Smooth muscle cell of the brain vasculature (primary cell): ENCODE measurements at places on chromosomes 4 and X.

- DNase-seq, result no peak
Observed at GRCh38 chr4:74158466-74159142, 686 bp downstream of the MTHFD2L start.

DNA sequence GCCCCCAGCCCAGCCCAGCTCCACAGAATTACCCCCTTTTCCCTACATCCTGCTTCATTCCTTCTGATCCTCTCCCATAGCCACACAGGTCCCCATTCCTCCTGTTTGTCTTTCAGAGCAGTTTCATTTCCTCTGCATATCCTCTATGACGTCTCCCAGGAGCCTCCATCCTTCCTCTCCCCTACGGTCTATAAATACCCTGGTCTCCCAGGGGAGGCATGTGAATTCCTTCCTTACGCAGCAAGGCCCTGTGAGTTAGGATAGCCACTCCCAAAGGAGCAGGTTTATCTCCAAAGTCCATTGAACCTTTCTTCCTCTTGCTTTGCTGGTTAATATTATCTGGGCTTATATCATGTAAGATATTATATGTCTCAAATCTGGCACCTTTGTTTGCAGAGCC, 8.4 kb upstream of the APLN start:
- no peak for DNase-seq

- DNase-seq, result no peak
Observed at GRCh38 chrX:68061206-68061535, 372.1 kb downstream of the OPHN1 start.

- no peak for DNase-seq
Observed at GRCh38 chr4:86924811-86925210, 10.0 kb upstream of the AFF1 start.

DNA sequence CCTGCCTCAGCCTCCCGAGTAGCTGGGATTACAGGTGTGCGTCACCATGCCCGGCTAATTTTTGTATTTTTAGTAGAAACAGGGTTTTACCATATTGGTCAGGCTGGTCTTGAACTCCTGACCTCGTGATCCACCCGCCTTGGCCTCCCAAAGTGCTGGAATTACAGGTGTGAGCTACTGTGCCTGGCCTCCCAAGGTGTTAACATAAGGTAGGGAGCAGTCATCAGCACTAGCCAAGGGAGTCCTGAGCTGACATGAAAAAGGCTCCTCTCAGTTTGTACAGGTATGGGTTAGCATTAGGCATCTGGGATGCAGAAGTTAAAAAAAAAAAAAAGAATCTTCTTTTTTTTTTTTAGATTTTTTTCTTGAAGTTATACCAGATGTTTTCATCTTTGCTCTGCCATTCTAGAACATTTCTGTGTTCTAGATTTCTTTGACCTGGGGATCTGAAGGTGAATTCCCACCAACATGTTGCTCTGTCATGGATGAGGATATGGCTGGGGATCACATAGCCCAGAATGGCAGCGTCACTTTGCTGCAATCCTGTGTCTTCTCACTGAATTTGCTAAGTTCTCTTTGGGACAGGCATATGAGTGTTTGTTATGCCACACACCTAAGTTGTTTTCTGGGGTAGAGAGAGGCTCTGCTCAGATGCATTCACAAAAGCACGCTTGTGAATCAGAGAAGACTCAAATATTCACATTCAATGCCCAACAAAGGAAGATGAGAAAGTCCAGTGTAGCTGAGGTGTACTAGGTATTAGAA, 24.4 kb upstream of the PLA2G12A start:
- DNase-seq, result no peak

DNA sequence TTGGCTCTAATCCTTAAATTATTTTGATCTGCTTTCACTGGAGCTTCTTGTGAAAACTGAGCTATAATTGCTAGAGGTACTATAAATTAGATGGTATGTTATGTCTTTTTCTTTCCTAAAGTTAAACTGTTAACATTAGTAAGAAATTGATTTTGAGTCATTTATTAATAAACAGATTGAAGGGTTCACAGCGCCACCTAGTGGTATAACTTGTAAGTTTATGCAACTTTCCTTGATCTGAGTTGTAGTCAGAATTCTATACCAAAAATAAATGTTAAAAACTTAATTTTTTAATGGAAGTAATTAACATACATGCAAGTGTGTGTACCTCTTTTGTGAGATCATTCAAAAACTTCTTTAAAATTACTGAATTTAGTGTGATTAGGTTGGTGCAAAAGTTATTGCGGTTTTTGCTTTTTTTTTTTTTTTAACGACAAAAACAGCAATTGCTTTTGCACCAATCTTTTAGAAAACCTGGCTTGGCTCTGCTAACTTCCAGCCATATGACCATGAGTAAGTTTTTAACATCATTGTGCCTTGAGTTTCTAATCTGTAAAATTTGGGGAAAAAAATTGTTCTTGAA, 151.5 kb downstream of the CENPC start:
- peak; percentile 12 for DNase-seq

DNA sequence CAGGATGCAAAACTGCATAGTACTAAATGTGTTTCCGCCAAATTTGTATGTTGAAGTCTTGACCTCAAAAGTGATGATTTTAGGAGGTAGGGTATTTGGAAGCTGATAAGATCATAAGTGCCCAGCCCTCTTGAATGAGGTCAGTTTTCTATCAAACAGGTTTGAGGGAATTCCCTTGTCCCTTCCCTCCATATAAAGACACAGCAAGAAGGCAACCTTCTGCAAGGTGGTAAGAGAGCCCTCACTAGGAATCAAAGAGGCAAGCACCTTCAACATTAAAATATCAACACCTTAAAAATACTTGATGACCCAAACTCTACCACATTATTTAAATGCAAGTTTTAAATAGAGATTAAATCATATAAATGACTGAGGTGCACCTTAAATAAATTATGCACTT, 288.6 kb downstream of the EPHA5 start:
- no peak for DNase-seq

DNA sequence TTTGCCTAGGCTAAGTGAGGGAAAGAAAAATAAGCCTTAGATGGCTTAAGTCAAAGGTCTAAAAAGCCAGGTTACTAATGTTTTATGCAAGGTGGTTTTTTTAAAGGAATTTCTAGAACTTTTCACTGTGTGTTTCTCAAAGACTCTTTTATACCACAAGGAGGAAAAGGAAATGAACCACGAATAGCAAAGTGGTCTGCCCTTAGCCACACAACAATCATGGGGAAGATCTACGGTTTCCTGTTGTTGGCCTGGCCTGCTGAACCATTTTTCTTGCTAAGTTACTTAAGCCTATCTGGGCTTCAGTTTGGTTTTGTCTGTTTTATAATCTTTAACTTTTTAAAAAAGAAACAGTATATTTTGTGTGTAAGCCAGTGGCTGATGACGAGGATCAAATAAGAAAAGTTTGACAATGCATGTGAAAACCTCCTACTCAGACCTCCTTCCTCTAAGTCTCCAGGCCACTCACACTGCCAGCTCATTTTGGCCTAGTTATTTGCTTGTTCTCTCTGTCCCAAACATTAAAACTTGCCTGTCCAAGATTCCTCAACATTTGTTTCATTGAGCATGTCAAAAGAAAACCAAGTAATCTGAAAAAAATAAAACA, 56.7 kb upstream of the COL25A1 start:
- no peak for DNase-seq

DNA sequence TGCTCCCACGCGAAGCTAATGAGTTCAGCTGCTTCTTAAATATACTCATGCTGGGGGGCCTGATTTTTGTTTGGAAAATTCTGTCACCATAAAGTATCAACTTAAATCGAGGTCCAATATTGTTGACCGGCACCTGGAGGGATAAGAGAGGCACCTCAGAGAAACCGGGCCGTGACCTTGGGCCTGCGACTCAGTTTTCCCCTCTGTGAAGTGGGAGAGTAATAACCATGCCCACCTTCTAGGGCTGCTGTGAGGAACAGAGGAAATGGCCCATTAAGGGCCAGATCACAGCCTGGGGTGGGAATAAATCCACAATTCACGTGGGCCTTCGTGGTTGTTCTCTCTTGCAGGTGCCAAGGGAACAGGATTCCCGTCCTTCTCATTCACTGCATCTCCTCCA, 39.4 kb downstream of the ZBTB49 start:
- DNase-seq, result no peak

DNA sequence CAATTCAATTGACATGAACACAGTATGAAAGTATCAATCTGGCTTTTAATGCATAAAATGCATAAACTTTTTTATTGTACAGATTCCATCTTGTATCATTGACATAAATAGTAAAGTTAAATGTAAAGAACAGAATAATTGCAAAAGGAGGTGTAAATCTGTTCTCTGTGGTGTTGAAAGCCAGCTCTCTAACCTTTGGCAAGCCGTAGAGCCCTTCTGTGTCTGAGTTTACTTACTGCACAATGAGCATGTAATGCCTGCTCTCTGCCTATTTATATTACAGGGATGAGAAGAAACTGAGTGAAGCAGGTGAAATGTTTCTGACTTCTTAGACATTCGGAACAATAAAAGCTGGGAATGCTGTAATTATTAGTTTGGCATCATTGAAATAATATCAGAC, 389.3 kb upstream of the EPHA5 start:
- no peak for DNase-seq

DNA sequence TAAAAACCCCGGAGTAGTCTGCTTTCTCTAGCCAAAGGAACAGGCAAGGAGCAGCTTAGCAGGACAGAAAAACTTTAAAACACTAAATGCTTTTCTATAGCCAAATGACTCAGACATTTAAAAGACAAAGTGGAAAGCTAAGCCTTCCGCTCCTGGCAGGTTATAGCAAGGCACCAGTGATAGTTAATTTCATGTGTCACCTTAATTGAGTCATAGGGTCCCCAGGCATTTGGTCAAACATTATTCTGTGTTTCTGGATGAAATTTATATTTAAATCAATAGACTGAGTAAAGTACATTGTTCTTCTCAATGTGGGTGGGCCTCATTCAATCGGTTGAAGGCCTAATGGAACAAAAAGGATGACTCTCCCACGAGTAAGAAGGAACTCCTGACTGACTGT, 885.7 kb upstream of the ADGRL3 start:
- no peak for DNase-seq

- DNase-seq, result no peak
Observed at GRCh38 chr4:144782345-144782744, 136.4 kb downstream of the HHIP start.

GRCh38 chrX:11244636-11245035, 48.6 kb upstream of the AMELX start:
- no peak for DNase-seq

GRCh38 chr4:57059890-57060716, 50.1 kb downstream of the IGFBP7 start:
- no peak for DNase-seq

- DNase-seq, result no peak
Observed at GRCh38 chr4:31051151-31051550, 331.0 kb downstream of the PCDH7 start.

GRCh38 chr4:128604840-128605239, 204.7 kb upstream of the JADE1 start:
- no peak for DNase-seq

DNA sequence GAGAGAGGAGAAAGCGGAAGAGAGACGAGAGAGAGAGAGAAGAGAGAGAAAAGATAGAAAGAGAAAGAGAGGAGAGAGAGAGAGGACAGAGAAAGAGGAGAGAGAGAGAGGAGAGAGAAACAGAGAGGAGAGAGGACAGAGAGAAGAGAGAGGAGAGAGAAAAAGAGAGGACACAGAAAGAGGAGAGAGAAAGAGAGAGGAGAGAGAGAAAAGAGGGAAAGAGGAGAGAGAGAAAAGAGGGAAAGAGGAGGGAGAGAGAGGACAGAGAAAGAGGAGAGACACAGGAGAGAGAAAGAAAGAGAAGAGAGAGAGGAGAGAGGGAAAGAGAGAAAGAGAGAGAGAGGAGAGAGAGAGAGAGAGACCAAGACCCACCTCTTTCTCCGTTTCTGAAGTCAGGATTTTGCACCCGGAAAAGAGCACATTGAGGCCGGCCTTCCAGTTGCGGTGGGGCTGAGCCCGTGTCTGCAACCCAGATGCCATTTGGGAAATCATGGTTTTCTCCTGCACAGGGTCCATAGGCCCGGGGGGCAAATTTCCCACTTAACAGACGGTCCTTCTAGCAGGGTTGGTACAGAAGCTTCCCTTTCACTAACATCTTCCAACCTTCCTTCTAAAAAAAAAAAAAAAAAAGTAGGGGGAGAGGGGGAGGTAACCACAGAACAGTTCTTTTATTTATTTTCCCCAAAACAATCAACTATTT, 60.9 kb downstream of the CRLF2 start:
- no peak for DNase-seq

GRCh38 chr4:25656031-25656430, 380 bp downstream of the SLC34A2 start:
- no peak for DNase-seq

DNA sequence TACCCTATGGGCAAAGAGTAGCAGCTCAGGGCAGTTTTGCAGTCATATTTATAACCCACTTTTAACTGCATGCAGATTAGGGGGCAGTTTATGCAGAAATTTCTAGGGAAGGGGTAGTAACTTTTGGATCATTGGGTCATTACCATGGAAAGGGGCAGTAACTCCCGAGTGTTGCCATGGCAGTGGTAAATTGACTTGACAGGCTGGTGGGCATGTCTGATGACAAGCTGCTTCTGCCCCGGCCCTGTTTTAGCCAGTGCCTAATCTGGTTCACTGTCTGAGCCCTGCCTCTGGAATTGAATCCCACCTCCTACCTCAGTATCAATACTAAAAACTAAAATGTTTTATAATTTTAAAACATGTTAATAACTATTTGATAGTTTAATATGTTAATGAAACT, 362.1 kb upstream of the ATOH1 start:
- no peak for DNase-seq

GRCh38 chrX:134171661-134172587, 65.1 kb upstream of the CCDC160 start:
- no peak for DNase-seq

- no peak for DNase-seq
Observed at GRCh38 chr4:132228676-132229075, 920.4 kb upstream of the PCDH10 start.

GRCh38 chr4:15961781-15962510, 1.0 kb downstream of the FGFBP2 start:
- DNase-seq, result no peak

GRCh38 chr4:111602848-111603247, 542.4 kb upstream of the FAM241A start:
- DNase-seq, result no peak

- DNase-seq, result no peak
Observed at GRCh38 chr4:1017211-1017610, 5.8 kb downstream of the FGFRL1 start.

- no peak for DNase-seq
Observed at GRCh38 chr4:72110886-72111285, 79.1 kb downstream of the NPFFR2 start.

DNA sequence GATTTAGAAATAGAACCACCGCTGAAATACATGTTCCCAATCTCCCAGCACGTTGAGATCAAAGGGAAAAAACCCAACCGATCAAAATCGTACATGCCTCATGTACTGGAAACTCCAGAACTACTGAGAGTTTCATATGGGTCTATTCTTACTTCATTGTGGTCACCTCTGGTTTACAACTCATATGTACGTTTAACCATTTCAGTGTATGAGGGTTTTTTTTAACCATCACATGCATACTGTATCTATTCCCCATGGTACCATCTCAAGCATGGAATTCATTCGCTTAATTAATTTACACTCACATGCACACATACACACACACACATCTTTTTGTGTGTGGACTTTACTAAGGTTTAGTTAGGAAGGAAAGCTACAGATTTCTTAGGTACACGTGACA, 46.0 kb upstream of the CLNK start:
- DNase-seq, result no peak
